ENCODE measurements at places on chromosomes 3 and 15. TPM values are rescaled to one million over a fixed set of nuclear protein-coding genes. Genes with fewer than 3 reads are reported as not detected.

Gene ALG1L2
- not detected for total RNA-seq

Gene MELTF
- total RNA-seq, result 0.64 TPM

Gene ANKUB1
- total RNA-seq, result not detected

Gene ITIH1
- not detected for total RNA-seq

Gene KY
- 2.1 TPM for total RNA-seq

Gene IL17RD
- total RNA-seq, result 1.3 TPM

DNA sequence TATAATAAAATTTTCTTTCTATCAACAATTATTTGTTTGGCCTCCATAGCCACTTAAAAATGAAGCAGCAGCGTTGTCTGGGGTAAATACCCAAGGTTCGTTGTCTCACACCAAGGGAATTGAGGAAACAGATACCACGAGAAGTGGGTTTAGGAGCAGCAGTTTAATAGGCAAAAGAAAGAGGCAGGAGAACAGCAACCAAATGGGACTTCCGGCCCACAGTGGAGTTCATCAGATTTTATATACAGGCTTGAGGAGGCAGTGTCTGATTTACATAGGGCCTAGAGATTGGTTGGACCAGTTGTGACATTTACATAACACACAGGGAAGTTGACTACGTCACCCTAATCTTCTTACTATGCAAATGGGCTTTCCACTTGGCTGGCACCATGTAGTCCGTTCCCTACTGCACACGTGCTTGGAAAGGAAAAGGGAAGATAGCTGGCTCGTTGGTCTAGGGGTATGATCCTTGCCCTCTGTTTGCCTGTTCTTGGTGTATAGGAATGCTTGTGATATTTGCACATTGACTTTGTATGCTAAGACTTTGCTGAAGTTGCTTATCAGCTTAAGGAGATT is 61.5 kb upstream of the SETMAR start:
- no peak for DNase-seq

DNA sequence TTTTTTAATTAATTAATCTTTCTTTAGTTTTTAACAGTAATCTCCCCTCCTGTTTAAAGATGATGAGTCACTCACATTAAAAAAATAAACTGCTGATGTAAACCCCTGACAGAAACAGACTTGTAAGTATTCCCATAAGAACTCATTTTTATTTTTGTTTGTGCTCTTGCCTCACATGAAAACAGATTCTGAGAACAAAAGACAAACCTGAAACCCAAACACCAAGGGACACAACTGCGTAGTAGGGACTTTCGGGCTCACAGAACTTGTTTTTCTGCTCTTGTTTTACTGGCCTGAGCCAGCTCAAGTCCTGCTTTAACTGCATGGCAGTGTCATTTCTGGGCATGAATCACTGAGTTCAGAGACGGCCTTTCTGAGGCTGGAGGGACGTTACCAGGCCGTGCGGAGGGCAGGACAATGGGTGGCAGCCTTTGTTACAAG is 600.8 kb downstream of the FOXP1 start:
- DNase-seq, result peak; percentile 46

- peak; percentile 4 for DNase-seq
These were observed 1.0 kb upstream of the ZNF620 start for GRCh38 chr3:40504636-40505430.

- DNase-seq, result peak; percentile 91
These were observed 54.5 kb upstream of the ABHD10 start for GRCh38 chr3:111924283-111924682.

DNA sequence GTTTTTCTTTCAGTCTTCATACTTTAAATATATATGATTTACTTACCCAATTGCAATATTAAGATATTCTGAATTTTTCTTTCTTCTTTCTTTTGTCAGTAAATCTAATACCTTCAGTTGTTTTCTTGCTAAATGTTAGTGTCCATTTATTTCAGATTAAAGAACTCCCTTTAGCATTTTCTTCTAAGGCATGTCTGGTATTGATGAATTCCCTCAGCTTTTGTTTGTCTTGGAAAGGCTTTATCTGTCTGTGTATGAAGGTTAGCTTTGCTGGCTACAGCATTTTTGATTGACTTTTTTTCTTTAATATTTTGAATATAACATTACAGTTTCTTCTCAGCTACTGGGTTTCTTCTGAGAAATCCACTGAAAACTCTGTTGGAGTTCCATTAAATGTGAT is 64.0 kb upstream of the PLSCR4 start:
- DNase-seq, result no peak

GRCh38 chr3:12969486-12969885 is 103.7 kb downstream of the IQSEC1 start:
- no peak for DNase-seq

DNA sequence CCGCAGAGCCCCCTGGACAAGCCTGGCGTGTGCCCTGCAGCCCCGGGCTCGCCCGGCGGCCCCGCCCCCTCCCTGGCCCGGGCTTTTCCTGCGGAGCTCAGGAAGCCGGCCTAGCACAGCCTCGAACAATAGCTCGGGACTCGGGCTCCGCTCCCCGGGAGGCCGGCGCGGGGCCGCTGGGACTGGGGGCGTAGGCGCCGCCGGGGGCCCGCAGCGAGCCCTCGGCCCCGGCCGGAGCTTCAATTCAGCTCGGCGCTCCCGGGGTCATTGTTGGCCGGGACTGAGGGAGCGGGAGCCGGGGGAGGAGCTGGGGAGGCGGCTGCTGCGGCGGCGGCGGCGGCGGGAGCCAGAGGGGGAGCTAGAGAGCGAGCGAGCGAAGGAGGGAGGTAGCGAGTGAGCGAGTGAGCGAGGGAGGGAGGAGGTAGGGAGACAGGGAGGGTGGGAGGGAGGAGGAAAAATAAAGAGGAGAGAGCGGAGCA is 41.0 kb upstream of the ROPN1 start:
- peak; percentile 69 for DNase-seq

DNA sequence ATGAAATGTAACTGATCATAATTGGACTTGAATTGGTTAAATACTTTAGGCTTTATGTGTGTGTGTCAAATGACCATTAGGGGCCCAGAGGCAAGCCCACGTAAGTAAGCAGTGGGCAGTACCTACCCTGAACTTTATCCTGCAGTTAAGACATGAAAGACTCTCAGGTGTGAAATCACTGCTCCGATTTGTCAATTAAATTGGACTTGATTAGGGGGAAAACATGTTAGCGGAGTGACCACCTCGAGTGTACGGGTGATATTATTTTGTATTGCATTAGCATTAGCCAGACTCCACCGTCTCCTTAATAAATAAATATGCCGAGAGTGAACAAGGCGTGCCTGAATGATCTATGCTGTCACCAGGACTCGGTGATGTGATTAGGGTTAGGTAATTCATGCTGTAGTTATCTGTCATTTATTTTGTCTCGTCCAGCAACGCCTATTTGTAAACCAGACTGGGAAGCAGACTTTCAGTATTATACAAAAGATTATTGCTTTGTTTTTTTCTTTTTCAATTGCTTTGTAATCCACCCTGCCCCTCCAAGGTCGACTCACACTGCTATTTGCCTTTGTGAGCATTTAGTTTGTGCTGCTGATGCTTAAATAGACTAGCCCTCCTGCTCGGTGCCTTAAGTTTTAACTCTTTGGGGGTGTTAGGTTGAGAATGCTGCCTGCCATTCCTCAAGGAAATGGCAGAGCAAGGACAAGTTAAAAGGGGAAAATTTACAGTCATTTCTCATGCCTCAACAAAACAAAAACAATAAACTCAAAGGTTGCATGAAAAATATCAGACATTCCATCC is 1.8 kb downstream of the RBMS3 start:
- no peak for DNase-seq

DNA sequence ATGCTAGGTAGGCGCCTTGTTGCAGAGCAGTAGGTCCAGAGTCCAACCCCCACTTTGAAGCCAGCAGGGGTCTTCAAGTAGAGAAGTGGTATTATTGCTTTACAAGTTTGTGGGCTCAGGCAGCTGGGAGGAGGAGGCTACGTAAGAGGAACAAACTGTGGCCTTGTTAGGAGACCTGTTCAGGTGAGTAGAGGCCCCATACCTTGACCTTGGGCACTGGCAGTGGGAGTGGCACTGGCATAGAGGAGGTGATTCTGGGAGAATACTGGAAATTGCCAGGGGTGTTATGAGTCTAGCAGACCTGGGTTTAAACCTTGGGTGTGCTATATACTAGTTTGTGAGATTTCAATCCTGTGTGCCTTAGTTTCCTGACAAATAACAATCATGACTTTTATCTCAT is 34.6 kb upstream of the SCAANT1 start:
- DNase-seq, result no peak

- peak; percentile 28 for DNase-seq
These were observed 257.4 kb downstream of the SQOR start for GRCh38 chr15:45892182-45892581.

- DNase-seq, result no peak
These were observed 25.4 kb downstream of the ISG20 start for GRCh38 chr15:88664151-88664778.

GRCh38 chr3:56800130-56800831 is 1.5 kb downstream of the ARHGEF3 start:
- DNase-seq, result no peak

GRCh38 chr3:46141813-46142212 is 66.3 kb downstream of the CCR1 start:
- DNase-seq, result no peak

DNA sequence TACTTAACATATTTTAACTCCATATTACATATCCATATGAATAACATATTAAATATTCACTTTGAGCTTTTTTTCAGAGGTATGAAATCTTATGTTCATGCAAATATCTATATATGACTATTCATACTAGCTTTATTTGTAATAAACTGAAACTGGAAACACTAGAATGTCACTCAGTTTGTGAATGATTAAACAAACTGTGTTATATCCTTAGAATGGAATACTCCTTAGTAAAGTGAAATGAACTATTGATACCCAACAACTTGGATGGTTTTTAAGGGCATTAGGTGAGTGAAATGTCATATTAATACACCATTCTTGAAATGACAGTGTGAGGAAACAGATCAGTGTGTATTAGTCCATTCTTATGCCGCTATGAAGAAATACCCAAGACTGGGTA is 45.4 kb downstream of the ARHGAP11B start:
- DNase-seq, result no peak

DNA sequence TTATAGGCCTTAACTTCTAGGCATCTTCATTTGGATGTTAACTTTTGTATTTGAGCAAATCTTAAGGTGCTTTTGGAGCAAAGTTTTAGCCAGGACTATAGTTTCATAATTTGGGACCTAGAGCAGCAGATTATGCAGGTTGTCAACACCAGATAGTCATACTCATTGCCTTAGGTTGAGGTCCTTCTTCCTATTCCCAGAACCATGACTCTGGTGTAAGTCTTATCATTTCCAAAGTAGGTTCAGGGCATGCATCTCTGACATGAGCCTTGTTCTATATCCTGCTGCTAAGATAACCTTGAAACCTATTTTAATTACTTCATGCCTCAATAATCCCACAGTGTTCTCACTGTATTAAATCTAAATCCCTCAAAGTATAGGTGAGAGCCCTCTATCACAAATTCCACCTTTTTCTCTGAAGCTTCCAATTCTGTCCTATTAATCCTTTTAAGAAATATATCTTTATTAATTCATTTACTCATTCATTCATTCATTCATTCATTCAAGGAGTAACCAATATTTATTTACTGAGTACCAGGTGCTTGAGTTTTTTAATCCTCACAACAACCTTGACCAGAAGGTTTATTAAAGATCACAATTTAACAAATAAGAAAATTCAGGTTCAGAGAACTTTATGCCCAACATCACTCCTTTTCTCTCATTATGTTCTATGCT is 2.7 kb upstream of the FNDC3B start:
- DNase-seq, result no peak

GRCh38 chr15:49678655-49679054 is 57.8 kb downstream of the DTWD1 start:
- DNase-seq, result no peak

DNA sequence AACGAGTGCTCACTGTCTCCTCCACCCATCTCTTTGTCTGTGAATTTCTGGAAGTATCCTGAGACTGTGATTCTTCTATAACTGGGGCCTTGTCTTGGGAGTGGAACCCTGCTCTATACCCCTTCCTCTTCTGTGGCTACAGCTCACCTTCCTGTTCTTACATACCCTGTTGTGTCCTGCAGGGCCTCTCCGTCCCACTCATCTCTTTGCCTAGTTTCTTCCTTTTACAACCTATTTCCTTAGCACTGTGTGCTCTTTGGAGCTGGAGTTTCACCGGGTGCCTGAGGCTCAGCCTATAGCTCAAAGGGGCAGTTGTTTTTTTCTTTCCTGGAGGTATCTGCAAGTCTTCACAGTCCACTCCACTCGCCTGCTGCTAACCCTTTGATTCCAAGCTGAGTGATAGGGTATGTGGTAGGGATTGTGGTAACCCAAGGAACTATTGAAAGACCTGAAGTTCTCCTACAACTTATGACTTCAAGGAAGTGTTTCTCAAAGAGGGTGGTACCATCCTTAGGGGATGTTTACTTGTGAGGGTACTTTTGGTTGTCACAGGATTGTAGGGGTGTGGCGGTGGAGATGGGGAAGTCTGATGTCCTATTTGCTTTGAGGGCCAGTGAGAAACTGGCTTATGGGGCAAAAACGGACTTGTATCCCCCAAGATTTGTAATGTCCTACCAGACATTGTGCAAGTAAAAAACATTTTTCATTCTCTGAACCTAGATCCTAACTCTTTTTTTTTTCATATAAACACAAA is 66.6 kb upstream of the ARL8B start:
- no peak for DNase-seq

DNA sequence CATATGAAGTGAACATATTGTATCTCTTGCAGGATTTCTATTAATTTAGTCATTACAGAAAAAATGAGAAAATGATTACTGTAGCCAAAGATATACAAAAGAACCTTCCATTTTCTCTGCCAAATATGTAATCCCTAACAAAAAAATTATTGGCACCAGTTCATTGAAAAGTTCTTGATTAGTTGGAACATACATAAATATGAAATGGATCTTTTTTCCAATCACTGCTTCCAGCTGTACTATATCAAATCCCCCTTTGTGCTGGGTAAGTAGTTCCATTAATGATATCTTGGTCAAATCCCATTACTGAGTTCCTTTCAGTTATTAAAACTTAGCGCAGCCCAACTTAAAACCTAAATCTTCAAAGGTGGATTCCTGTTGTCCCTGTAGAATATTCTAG is 263.8 kb downstream of the SLC9A9 start:
- no peak for DNase-seq

GRCh38 chr3:178086144-178086825 is 450.0 kb upstream of the KCNMB2 start:
- DNase-seq, result no peak

GRCh38 chr15:57634290-57634689 is 42.6 kb downstream of the MYZAP start:
- DNase-seq, result peak; percentile 82

DNA sequence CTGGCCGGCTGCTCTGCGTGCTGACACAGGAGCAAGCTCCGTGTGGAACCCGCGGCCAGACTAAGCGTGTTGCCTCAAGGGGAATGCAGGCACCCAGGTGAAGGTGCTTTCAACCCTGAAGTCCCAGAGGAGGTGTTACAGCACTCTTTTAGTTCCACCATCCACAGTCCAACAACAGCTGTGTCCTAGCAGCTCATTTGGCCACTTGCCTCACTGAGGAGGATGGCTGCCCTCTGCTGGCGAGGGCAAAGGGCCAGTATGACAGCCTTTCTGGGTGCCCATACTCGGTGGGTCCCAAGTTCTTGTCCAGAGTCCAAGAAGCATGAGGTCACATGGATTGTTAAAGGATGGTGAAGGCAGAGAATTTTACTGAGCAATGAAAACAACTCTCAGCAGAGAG is 87.8 kb downstream of the C3orf85 start:
- no peak for DNase-seq

Measured in gastrocnemius medialis (tissue), 4 donors.